ENCODE measurements at places on chromosomes 3 and 15.

DNA sequence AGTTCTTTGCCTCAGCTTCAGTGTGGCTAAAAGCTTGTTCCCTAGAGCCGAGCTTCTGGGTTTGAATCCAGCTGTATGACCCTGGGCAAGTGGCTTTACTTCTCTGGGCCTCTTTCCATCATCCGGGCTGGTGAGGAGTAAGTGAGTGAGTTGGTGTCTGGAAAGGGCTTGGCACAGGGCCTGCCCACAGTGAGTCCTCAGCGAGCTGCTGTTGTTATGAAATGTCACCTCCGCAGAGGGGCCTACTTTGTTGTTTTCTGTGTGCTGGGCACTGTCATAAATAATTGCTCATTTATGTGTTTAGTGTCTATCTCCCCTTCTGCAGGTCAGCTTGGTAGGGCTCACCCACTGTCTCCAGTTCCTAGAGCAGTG lies 31.7 kb downstream of the SLC6A6 start:
- no peak for DNase-seq

DNA sequence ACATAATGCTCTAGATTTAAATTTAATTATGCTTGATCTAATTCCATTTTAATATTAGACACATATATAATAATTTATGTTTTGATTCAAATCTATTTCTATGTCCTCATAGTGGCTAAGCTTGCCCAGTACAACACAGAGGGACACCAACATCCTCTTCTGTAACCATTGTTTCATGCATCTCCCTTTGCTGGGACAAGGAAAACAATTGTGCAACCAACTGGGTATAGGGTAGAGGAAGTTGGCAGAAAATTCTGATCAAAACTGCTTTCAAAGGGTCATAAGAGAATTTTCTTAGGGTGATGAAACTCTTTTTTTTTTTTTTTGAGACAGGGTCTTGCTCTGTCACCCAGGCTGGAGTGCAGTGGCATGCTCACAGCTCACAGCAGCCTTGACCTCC lies 121.4 kb upstream of the SGO1 start:
- no peak for DNase-seq

- no peak for DNase-seq
Measured at GRCh38 chr3:150014782-150015181, 44.1 kb upstream of the PFN2 start.

GRCh38 chr3:148847351-148847750 lies 17.7 kb upstream of the CPA3 start:
- DNase-seq: peak; percentile 51

DNA sequence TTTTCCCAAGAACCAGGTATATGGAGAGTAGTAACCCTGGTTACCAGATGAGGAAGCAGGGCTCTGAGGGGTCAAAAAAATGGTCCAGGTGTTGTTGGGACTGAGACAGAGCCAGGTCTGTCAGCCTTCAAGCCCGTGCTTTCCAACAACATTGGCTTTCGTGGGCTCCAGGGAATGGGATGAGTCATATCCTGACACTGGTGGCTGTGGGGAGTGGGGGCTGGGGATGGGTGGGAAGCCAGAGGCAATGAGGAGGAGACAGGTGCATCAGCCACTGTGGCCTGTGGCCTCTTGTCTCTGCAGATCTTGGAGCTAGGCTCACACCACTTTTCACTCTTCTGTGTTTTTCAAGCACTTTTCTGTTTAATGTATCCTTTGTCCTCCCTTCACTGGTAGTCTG lies 38.2 kb downstream of the CORO2B start:
- DNase-seq: no peak

Measured in muscle of back (tissue), 13 donors.